HT1080 (cell line): ENCODE measurements at places on chromosomes 7 and 10. TPM values are rescaled to one million over a fixed set of nuclear protein-coding genes. Genes with fewer than 3 reads are reported as not detected.
A peak's percentile ranks its signal among the peaks of the same experiment; 100 is the strongest.

Gene GNAT3
- not detected in 2 replicates for total RNA-seq

Gene MCM10
- 49.7 and 51.6 TPM in 2 replicates for total RNA-seq

Gene ADAM22
- total RNA-seq = 5.9 and 7.0 TPM in 2 replicates

Gene SUN3
- total RNA-seq = not detected in 2 replicates

Gene CYP2C8
- total RNA-seq = not detected in 2 replicates

Gene TMEM236
- total RNA-seq = 0.02 TPM in 1 of 2 replicates, not detected in the other

Gene ZNF425
- total RNA-seq = 0.23 and 0.33 TPM in 2 replicates

Gene ACTR3C
- not detected in 2 replicates for total RNA-seq

Gene FANK1
- total RNA-seq = 0.42 TPM in 1 of 2 replicates, not detected in the other

Gene ZEB1
- total RNA-seq = 22.9 and 35.2 TPM in 2 replicates

Gene BUD31
- 193 and 225 TPM in 2 replicates for total RNA-seq

Gene AKR1E2
- total RNA-seq = not detected in 2 replicates

- DNase-seq = no peak
These were observed 25.5 kb downstream of the PHF14 start for GRCh38 chr7:10998996-10999757.

GRCh38 chr7:80876894-80877414 lies 41.9 kb downstream of the SEMA3C start:
- DNase-seq = peak; percentile 16

- peak; percentile 3 for DNase-seq
These were observed 230.9 kb downstream of the BICC1 start for GRCh38 chr10:58743466-58744115.

- DNase-seq = no peak
These were observed 1.2 kb downstream of the AGAP3 start for GRCh38 chr7:151087245-151088018.

- DNase-seq = no peak
These were observed 64.8 kb downstream of the SORBS1 start for GRCh38 chr10:95496246-95496911.

- no peak for DNase-seq
These were observed 78.1 kb upstream of the VWDE start for GRCh38 chr7:12481722-12482121.

DNA sequence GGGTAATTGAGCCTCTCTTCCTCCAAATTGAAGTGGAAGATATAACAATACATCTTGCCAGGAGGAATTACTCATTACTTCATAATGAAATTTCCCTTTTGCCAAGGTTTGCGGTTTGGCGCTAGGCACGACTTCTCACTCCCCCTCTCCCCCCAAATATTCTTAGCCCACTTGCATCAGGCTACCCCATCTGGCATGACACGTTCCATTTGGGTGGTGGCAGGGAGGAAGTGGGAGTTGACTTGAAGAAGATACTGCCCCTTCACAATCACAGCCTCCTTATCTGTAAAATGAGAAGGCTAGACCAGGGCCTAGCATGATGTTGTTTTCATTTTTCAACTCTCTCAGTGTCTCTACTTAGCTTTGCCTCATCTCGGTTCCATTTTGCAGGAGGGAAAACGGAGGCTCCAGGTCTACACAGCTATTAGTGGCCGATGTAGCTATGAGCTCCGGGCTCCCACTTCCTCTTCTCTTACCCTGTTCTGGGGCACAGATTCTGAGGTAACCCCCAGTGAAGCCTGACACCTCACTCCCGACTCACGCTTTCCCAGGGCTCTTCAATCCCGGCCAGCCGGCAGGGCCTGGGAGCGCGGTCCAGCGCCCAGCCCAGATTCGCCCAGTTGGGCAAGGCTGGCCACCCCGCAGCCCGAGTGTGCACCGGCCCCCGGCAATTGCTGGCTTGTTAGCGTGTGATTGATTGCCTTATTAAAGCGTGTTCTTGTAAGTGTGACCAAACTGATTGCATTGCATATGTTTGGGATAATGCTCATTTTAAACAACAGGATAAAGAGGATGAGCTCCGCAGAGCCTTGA lies 6.5 kb downstream of the EVX1 start:
- DNase-seq = peak; percentile 85

DNA sequence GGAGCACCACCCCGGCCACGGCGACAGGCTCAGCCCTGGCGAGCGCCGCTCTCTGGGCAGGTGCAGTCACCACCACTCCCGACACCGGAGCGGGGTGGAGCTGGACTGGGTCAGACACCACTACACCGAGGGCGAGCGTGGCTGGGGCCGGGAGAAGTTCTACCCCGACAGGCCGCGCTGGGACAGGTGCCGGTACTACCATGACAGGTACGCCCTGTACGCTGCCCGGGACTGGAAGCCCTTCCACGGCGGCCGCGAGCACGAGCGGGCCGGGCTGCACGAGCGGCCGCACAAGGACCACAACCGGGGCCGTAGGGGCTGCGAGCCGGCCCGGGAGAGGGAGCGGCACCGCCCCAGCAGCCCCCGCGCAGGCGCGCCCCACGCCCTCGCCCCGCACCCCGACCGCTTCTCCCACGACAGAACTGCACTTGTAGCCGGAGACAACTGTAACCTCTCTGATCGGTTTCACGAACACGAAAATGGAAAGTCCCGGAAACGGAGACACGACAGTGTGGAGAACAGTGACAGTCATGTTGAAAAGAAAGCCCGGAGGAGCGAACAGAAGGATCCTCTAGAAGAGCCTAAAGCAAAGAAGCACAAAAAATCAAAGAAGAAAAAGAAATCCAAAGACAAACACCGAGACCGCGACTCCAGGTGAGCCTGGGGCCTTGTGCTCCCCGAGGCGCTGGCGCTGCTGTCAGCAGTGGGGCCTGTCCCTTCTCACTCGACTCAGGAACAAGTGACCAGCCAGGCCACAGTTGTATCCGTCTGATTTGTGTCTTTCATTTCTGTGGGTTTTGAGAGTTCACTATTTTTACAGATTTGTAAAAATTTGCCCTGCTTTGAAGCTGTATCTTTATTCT lies 117.7 kb downstream of the CYTH3 start:
- no peak for DNase-seq

DNA sequence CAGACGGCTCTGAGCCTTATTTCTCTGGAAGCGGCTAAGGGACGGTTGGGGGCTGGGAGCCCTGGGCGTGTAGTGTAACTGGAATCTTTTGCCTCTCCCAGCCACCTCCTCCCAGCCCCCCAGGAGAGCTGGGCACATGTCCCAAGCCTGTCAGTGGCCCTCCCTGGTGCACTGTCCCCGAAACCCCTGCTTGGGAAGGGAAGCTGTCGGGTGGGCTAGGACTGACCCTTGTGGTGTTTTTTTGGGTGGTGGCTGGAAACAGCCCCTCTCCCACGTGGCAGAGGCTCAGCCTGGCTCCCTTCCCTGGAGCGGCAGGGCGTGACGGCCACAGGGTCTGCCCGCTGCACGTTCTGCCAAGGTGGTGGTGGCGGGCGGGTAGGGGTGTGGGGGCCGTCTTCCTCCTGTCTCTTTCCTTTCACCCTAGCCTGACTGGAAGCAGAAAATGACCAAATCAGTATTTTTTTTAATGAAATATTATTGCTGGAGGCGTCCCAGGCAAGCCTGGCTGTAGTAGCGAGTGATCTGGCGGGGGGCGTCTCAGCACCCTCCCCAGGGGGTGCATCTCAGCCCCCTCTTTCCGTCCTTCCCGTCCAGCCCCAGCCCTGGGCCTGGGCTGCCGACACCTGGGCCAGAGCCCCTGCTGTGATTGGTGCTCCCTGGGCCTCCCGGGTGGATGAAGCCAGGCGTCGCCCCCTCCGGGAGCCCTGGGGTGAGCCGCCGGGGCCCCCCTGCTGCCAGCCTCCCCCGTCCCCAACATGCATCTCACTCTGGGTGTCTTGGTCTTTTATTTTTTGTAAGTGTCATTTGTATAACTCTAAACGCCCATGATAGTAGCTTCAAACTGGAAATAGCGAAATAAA lies 175.5 kb downstream of the RNF216 start:
- DNase-seq = no peak

- DNase-seq = no peak
These were observed 41.3 kb upstream of the FAM180A start for GRCh38 chr7:135789956-135790355.

- no peak for DNase-seq
These were observed 99.9 kb downstream of the LRRN3 start for GRCh38 chr7:111190804-111191203.

- DNase-seq = peak; percentile 95
These were observed 33.9 kb downstream of the BNIP3 start for GRCh38 chr10:131947631-131948347.

GRCh38 chr10:72704117-72704516 lies 12.2 kb downstream of the MCU start:
- no peak for DNase-seq

GRCh38 chr10:132994811-132995210 lies 52.4 kb upstream of the CFAP46 start:
- DNase-seq = no peak

DNA sequence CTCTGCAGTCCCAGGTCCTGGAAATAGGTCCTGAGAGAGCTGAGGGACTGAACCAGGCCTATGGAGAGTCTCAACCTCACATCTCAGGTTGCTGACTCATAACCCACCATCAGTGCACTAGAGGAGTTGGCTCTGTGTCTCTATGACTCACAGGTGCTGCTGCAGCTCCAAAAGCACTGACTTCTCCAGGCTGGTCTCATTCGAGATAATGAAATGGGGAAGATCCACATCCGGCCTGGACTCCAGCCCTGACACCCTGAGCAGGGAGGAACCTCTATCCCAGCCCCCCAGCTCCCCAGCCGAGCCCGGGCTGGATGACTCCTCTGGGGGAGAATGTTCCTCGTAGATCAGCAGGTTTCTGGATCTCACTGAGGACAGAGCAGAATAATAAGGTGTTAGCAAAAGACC lies 35.5 kb upstream of the DGKI start:
- peak; percentile 100 for DNase-seq

- no peak for DNase-seq
These were observed 77.9 kb upstream of the ADO start for GRCh38 chr10:62726638-62727037.

DNA sequence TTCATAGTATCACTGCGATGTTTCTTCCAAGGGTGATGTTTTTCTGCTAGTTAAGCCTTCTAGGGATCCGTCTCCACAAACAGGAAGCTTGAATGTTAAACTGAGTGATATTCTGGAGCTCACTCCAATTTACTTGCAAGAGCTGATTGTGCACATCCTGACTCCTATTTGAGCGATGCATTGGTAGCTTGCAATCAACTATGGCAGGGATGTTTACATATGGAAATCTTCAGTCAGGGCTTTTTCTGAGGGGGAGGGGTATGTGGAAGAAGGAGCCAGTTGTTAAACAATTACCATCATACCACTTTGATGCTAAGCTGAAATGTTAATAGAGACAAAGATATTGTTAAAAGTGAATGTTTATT lies 43.2 kb upstream of the NXPH1 start:
- DNase-seq = no peak

DNA sequence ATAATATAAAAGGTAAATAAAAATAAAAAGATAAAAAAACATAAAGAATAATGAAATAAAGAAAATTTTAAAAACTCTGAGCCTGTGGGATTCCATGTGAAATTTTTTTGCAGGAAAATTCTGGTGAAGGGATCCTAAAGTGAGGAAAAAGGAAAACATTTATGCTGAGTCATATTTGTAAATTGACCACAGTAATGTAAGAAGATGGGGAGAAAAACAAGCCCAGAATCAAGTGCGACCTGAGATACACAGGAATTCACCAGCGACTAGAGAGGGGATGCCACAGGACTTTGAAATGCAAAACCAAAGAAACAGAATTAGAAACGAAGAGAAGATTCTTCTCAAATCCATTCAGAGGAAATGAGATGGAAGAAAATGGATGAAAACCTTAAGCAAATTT lies 133.8 kb upstream of the PFKP start:
- no peak for DNase-seq

DNA sequence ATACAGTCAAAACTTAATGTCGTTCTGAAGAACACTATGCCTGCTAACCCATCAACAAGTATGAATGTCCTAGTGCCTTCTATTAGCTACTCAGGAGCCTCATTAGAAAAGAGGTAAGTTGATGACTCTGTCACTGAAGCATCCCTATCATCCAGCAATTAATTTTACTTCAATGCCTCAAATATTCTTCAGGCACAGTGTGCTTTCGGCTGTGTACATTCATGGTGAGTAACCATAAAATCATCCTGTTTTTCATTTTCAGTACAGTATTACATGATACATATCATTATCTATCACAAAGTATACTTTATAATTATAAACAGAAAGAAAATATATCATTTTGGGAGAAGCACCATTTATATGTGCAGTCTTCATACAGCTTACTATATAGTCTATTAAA lies 495.5 kb upstream of the ZWINT start:
- no peak for DNase-seq

GRCh38 chr10:113711142-113711541 lies 31.4 kb downstream of the CASP7 start:
- no peak for DNase-seq

- DNase-seq = no peak
These were observed 495.7 kb upstream of the TPK1 start for GRCh38 chr7:145331522-145331921.

- DNase-seq = no peak
These were observed 1.6 kb downstream of the DLX6 start for GRCh38 chr7:97006816-97007582.

GRCh38 chr10:128614016-128614605 lies 487.9 kb upstream of the MKI67 start:
- no peak for DNase-seq

GRCh38 chr7:1591876-1592275 lies 22.0 kb upstream of the PSMG3 start:
- DNase-seq = no peak

DNA sequence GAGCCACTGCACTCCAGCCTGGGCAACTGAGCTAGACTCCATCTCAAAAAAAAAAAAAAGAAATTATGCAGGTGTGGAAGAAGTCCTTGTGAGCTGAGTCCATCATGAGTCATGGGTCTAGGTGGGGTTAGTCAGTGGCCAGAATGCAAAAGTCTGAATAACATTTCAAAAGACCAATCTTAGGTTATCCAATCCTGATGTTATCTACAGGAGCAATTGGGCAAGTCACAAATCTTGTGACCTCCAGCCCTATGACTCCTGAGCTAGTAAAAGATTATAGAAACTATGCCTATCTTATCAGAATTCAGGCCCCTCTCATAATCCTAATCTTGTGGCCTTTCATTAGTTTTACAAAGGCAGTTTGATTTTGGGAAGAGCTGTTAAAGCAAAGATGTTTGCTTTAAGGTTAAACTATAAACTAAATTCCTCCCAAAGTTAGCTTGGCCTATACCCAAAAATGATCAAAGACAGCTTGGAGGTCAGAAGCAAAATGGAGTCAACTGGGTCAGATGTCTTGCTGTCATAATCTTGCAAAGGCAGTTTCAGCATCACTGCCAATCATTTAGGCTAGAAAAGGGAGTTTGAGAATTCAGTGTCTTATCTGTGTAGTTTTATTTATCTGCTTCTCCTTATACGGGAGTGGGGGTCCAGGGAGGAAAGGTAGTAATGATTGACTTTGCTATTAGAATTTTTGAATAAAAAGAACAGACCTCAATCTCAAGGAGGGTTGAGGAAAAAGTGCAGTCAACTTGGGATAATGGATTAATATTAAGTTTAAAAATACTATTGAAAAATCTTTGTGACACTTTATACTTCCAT lies 71.2 kb upstream of the TRIM24 start:
- DNase-seq = peak; percentile 64

GRCh38 chr10:30115626-30115940 lies 56.2 kb upstream of the JCAD start:
- no peak for DNase-seq

GRCh38 chr10:130430852-130431704 lies 294.9 kb downstream of the GLRX3 start:
- DNase-seq = no peak

GRCh38 chr10:112360308-112361270 lies 13.3 kb upstream of the ACSL5 start:
- DNase-seq = peak; percentile 46

- peak; percentile 29 for DNase-seq
These were observed 746 bp upstream of the MRPS16 start for GRCh38 chr10:73253225-73253555.

GRCh38 chr10:24882047-24882698 lies 70.2 kb downstream of the PRTFDC1 start:
- no peak for DNase-seq

- DNase-seq = peak; percentile 62
These were observed 84.9 kb downstream of the ZNF365 start for GRCh38 chr10:62459072-62459471.
